Esophagus mucosa (tissue), 1 donor: ENCODE measurements at places on chromosomes 12 and 14.

DNA sequence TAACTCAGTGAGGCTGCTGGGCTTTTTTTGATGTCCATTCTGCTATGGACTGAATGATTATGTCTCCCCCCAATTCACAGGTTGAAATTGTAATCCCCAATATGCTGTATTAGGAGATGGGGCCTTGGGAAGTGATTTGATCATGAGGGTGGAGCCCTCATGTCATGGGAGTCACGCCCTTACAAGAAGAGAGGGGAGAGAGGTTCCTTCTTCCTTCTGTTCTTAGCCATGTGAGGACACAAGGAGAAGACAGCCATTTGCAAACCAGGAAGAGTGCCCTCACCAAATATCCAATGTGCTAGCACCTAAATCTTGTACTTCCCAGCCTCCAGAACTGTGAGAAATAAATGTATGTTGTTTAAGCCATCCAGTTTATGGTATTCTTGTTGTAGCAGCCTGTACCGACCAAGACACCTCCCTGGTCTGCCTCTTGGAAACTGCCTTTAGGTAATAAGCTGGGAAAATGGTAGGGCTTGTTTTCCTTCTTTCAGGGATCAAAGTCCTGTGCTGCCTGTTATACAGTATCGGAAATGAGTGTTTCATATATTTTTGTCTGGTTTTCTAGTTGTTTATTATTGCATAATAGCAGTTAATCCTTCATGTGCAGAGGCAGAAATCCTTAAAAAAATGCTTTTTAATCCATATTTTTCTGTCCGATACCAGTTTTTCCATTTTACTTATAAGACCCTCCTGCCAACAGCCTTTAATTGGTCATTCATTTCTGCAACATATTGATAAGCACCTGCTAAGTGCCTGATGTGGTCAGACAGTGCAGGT, 16.3 kb downstream of the BORCS5 start:
- ATAC-seq: peak; percentile 41

DNA sequence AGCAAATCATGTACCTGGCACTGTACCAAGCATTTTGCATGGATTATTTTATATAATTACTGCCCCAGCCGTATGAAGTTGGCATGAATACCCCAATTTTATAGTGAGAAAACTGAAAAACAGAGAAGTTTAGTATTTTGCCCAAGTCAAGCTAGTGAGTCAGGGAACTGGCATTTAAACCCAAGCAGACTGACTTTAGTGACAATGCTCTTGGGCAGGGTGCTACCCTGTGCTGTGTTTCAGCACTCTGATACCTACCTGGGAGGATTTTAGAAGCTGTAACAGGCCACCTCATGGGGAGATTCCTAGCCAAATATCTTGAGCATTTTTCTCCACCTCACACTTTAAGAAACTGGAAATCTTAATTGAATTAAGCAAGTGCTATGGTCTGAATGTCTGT, 98.1 kb upstream of the MAX start:
- ATAC-seq: no peak

DNA sequence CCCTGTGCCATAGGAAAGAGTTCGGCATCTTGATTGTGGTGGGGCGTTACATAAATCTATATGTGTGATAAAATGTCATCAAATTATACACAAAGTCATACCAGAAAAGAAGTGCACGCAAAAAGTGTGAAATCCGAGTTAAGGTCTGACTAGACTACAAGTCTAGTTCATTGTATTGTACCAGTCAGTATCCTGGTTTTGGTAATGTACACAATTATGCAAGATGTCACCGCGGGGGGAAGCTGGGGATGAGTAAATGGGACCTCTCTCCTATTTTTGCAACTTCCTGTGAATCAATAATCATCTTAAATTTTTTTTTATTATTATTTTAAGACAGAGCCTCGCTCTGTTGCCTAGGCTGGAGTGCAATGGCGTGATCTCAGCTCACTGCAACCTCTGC, 43.2 kb upstream of the BCL11B start:
- ATAC-seq: no peak

DNA sequence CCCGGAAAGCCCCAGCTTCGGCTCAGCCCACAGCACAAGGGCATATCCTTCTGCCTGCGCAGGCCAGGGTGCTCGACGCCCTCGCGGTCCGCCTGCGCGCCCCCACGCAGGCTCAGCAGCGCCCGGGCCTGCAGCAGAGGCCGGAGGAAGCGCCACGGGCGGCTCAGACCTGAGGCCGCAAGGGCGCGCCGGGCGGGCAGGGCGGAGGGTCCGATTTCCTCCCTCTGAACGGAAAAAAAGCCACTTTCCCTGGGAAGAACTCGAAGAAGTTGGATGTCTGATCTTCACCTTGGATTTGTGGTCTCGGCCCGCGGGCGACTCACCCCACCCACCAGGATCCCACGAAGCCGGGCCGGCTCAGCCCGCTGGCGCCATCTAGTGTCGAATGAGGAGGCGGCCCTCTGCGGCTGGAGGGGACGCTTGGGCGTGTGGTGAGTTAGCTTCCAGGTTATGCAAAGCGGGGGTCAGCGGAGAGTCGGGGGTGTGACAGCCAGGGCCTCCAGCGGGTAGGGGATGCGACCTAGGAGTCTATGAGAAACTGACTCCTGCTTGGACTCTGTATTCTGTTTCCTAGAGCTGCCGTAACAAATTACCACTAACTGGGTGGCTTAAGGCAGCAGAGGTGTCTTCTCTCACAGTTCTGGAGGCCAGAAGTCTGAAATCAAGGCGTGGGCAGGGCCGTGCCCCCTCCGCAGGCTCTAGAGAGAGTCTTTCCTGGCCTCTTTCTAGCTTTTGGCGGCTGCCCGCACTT, 40.0 kb upstream of the SRSF5 start:
- peak; percentile 85 for ATAC-seq

GRCh38 chr14:96077983-96078624, 38.9 kb downstream of the C14orf132 start:
- ATAC-seq: peak; percentile 80

DNA sequence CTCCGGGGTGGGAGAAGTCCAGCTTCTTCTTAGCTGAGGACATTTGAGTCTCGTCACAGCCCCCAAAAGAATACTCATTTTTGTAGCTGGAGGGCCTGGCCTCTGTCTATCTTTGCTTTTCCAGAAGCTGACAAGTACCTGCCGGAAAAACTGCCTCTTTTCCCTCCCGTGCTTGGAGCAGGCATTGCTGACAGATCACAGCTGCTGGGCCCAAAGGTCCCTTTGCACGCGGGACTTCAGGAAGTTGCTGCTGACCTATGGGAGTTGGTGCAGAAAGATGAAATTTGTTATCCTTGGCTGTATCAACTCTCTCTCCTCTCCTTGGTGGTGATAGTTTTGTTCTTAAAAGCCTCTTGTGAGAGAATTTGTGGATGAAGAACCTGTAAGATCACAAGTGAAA, 92.8 kb downstream of the PAPOLA start:
- no peak for ATAC-seq

DNA sequence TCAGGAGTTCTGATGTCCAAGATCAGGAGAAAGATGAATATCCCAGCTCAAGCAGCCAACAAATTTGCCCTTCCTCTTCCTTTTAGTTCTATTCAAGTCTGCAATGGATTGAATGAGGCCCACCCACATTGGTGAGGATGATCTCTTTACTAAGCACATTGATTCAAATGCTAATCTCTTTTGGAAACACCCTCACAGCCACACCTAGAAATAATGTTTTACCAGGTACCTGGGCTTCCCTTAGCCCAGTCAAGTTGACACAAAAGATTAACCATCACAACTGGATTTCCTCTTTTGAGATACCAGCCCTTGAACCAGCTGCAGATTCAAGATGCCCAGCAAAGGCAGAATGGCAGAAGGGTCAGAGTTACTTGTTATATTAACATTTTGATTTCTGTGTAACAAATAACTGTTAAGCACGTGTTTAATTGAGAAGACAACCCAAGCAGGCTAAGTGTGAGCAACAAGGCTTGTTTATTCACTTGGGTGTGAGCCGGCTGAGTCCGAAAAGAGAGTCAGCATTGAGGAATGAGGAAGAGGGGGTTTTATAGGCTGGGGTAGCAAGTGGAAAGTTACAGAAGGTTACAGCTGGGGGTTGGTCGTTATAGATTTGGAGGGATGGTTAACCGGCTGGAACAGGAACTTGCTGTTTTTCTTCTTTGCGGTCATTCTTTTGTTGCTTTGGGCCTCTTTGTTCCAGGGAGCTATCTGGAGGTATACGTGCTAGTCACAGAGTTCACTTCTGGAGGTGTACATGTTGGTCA, 180.3 kb downstream of the EMP1 start:
- peak; percentile 76 for ATAC-seq
